Calu3 (cell line): ENCODE measurements at places on chromosomes 12 and 14.

GRCh38 chr12:24947541-24948419 is 1.1 kb downstream of the BCAT1 start:
- DNase-seq = no peak

GRCh38 chr14:96681829-96682228 is 115.4 kb upstream of the VRK1 start:
- DNase-seq = no peak

DNA sequence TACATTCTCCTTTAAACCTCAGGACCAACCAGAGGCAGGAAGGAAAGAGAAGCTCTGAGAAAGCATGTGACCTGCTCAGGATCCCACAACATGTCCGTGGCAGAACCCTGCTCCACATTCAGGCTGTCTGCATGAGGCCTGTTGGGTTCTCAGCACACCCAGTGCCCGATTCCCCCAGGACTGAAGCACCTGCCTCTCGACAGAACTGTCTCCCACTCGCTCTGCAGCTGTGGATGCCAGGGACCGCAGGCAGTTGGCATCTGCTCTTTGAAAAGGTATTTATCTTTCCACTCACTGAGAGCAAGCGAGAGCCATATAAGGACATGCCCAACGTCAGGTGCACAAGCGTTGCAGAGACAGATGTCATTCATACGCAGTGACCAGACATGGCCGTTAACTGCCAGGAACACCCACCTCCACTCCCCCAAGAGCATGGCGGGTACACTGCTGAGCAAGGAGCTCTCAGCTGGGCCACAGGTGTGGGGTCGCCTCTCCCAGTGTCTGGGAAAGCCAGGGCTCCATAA is 18.9 kb downstream of the PITPNM2 start:
- DNase-seq = no peak

DNA sequence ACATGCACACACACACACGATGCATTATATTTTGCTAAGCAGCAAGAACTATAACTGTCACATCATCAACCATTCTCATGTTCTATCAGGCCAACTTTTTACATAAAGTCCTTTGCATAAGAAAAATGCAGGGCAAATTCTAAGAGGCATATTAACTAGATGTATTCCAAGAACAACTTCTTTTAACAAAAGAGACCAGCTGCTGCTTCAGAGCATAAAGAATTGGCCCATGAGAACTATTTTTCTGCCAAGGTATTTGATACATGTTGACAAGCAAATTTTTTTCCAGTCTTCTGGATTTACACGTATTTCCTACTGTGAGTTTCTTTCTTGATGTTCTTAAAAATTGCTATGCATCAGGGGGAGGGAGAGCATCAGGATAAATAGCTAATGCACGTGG is 27.2 kb downstream of the GLT8D2 start:
- no peak for DNase-seq

- DNase-seq = no peak
These were observed 13.0 kb downstream of the TCP11L2 start for GRCh38 chr12:106315523-106315922.

GRCh38 chr12:6606331-6607131 is 648 bp downstream of the CHD4 start:
- DNase-seq = peak; percentile 42
